Pancreas (tissue), 10 donors: ENCODE measurements at places on chromosomes 1 and 21.
A peak's percentile ranks its signal among the peaks of the same experiment; 100 is the strongest.

DNA sequence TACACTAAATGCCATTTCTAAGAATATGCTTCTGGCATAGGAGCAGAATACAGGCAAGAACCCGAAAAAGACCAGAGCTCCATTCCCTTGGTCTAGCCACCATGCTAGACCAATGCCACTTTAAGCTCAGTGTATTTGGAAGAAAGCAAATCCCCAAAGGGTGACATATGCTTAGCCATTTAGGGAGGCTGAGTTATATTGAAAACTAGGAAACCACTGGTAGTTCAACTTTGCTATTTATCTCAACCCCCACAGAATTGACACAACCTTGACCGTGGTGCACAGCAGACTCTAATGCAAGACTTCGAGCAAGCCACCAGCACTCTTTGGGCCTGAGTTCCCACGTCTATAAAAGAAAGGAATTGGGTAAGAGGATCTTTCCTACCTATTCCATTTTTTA, 167.9 kb downstream of the ADSS2 start:
- no peaks in the 10 kb centered on the region for H3K27me3 ChIP-seq
- no peak overlapping the region for H3K27ac ChIP-seq
- H3K4me3 ChIP-seq, result no peak overlapping the region

GRCh38 chr1:183892351-183892793, 87.5 kb downstream of the RGL1 start:
- no peaks in the 10 kb centered on the region for H3K4me1 ChIP-seq
- no peak overlapping the region for H3K27ac ChIP-seq
- no peak for DNase-seq
- no peaks in the 10 kb centered on the region for H3K36me3 ChIP-seq
- no peaks in the 10 kb centered on the region for H3K27me3 ChIP-seq
- H3K4me3 ChIP-seq, result no peak overlapping the region

DNA sequence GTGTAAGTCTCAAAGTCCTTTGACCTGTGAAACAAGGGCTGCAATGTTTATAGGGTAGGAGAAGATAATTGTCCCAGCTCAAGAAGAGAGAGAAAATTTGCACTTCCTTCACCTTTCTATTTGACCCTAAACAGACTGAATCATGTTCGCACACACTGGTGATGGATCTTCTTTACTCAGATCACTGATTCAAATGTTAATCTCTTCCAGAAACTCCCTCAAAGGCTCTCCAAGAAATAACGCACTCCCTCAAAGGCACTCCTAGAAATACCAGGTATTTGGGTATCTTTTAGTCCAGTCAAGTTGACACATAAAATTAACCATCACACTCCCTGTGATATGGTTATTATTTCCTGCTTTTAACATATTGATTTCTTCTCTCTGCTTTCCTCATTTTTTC, 30.5 kb upstream of the PTGS2 start:
- no peak for DNase-seq
- H3K27me3 ChIP-seq, result no peaks in the 10 kb centered on the region
- no peaks in the 10 kb centered on the region for H3K36me3 ChIP-seq
- H3K27ac ChIP-seq, result no peak overlapping the region
- no peak overlapping the region for H3K4me3 ChIP-seq
- H3K4me1 ChIP-seq, result no peaks in the 10 kb centered on the region

DNA sequence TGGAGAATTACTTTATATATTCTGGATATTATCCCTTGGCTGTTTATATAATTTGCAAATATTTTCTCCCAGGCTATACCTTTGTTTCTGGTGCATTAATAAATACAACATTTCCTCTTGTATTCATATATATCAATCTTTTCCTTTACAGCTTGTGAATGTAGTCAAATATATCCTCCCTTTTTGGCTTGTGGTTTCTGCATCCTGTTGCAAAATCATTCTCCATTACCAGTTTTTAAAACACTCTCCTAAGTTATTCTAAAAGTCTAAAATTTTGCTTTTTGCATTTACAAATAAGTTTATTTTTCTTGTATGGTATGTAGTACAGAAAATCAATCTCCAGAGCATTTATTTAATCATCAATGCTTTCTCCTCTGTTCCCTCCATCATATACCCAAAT, 909.4 kb downstream of the ADGRL2 start:
- H3K27ac ChIP-seq, result no peak overlapping the region
- no peaks in the 10 kb centered on the region for H3K27me3 ChIP-seq
- H3K4me1 ChIP-seq, result no peaks in the 10 kb centered on the region
- H3K4me3 ChIP-seq, result no peak overlapping the region
- no peak for DNase-seq
- no peaks in the 10 kb centered on the region for H3K36me3 ChIP-seq

GRCh38 chr1:204465546-204466415, 28.8 kb downstream of the PIK3C2B start:
- no peaks in the 10 kb centered on the region for H3K4me1 ChIP-seq
- H3K27ac ChIP-seq, result peak overlapping the region; percentile 57
- no peak for DNase-seq
- no peaks in the 10 kb centered on the region for H3K36me3 ChIP-seq
- H3K27me3 ChIP-seq, result no peaks in the 10 kb centered on the region
